Hematopoietic multipotent progenitor cell treated with erythropoietin and hydrocortisone succinate and interleukin-3 and kit ligand, for 6 days (in vitro differentiated cells): ENCODE measurements at places on chromosomes 2 and 18.

- no peak for DNase-seq
Measured at GRCh38 chr2:239153806-239154591, 246.8 kb downstream of the HDAC4 start.

DNA sequence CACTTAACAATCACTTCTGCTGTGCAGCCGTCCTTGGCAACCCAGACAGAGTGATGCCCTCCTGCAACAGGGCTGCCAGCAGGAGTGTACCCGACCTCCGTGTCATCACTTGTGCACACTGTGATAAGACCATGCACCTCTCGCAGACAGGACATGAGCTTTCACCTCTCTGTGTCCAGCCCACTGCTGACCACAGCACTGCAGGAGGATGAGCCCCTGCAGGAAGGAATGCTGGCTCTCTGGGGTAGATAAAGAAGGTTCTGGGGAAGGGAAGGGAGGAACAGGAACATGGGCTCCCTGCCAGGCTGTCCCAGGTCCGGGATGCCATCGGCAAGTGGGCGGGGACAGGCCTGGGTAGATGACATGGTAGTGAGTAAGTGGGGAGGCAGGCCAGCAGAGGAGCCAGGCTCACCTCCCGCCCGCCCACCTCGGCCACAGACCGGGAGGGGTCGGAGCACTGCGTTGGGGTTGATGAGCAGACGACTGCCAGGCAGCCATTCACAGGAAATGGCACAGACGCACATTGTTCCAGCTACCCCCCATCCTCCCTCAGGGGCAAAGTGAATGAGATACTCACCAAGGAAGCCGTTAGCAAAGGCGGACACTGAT, 18.6 kb upstream of the COL6A3 start:
- DNase-seq: no peak

DNA sequence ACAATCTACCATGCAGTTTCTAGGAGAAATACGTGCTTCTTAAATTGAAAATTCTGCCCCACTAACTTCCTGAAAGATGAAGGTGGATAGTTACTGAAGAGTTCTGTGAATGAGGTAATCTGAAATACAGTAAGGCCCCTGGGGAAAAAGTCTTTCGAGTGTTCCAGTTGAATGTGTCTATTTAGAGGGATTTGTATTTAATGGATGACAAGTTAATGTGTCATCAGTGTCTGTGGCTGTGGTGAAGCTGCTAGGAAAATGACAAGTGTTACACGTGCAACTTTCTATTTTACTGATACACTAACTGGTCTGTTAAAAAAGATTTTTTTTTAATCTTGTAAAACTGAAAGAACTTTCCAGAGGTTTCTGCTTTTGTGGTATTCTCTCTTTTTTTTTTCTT, 384.6 kb downstream of the STK39 start:
- DNase-seq: no peak

DNA sequence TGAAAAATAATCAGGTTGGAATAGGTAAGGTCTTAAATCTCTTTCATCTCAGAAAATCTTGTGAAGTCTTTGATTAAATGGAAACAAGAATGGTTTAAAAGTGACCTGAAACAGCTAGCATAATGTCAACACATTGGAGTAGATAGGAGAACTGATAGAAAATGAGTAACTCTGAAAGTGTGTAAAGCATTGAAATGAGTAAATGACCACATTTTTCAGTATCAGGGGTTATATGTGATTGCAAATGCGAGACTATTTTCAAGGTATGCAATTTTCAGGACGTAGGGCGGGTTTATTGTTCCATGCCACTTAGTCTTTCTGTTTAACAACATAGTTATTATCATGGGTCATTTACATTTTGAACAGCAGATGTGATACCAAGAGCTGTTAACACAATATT, 1383.2 kb downstream of the LRP1B start:
- no peak for DNase-seq

DNA sequence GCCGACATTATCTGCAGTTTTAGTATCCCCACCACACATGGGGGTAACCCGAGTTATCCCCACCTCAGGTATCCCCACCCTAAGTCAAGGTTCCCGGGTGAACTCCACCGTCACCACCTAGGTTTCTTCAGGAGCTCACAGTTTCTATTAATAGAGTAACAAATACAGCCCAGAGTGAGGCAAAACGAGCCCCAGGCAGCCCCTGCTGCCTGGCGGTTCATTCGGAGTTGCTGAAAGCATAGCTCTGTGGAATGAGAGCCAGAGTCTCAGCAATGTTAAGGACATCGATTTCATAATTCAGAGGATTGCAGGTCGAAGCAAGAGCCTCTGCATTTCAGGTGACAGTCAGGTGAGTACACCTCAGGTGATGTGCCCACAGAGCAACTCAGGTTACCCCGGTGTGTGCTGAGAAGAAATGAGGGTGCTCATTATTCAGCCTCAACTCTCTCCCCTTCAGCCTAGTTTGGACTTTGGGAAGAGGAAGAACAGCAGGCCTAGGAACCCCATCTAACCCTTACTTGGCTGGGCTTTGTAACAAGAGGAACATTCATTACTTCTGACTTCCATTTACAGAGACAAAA, 10.7 kb downstream of the SATB2 start:
- no peak for DNase-seq

DNA sequence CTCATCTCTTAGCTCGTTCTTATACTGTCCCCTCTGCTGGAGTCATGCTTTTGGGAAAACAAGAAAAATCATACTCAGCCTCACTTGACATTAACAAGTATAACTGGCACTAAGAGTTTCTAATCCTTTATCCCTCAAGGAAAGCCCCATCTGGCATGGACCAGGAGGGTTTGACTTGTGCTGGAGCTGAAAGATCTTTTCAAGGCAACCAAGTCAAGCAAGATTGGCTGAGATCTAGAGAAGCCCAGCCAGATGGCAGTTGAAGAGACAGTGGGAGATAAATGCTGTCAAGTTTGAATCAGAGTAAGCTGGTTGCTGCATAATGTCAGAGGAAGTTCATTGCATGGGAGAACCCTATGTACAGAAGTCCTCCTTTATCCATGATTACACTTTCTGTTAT, 336.5 kb upstream of the LRP1B start:
- DNase-seq: no peak

GRCh38 chr18:43396266-43396665, 119.0 kb upstream of the SYT4 start:
- DNase-seq: peak; percentile 13

DNA sequence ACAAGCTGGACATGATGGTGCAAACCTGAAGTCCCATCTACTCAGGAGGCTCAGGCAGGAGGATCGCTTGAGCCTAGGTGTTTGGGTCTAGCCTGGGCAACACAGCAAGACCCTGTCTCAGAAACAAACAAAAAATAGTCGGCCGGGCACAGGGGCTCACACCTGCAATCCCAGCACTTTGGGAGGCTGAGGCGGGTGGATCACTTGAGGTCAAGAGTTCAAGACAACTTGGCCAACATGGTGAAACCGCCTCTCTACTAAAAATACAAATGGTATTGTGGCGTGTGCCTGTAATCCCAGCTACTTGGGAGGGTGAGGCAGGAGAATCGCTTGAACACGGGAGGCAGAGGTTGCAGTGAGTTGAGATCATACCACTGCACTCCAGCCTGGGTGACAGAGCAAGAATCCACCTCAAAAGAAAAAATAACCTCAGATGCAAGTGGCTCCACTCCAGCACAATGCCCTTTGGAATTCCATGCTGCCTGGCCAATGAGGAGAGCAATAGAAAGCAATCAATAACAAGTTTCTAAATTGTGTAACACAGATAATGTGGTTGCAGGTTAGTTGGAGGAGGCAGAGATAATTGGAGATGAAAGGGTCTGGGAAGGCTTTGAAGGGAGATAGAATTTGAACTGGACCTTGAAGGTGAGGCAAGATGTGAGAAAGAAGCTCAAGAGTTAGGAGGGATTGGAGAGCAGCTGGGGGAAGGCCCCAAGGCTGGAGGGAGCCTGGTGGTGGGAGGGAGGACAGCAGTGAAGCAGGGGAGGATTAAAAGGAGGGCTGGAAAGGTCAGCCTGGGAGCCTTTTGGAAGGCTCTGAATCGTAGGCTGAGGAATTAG, 6.0 kb downstream of the TTC31 start:
- DNase-seq: no peak

DNA sequence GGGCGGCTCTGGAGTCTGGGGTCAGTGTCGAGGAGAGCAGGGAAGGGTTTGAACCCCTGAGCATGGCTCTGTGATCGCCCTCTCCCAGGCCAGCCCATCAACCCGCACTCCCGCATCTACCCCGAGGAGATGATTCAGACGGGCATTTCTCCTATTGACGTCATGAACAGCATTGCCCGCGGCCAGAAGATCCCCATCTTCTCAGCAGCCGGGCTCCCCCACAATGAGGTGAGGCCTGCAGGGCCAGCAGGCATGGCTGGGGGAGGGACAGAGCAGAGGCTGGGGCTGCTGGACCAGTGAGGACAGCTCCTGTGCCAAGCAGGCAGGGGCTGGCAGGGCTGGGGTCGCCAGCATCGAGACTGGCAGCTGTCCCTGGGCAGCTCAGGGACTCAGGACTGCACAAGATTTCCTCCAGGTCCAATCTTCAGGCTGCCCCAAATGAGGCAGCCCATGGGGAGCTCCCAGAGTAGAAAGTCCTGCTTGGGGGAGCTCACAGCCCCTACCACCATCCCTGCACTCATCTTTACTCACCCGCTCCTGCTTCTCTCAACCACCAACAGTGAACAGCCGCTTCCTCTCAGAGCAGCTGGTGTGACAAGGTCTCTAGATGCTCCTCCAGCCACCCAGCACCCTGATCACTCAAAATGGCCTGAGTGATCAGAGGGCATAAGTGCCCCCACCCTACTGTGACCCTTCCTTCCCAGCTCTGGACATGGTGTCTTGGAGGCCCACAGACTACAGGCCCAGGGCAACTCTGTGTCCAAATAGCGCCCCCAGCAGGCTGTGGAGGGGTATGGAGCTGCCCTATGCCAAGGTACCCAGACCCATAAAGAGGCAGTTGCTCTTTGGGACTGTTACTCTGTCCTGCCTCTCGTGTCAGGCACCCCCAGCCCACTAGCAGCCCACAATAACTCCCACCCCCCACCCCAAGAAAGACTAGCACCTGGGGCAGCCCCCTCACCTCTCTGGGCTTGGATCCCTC, 18.3 kb upstream of the ANKRD53 start:
- DNase-seq: no peak

GRCh38 chr2:236088368-236089057, 79.7 kb downstream of the GBX2 start:
- DNase-seq: no peak

- DNase-seq: peak; percentile 85
Measured at GRCh38 chr2:187499941-187500532, 52.0 kb upstream of the CALCRL start.

GRCh38 chr2:201353116-201353515, 4.0 kb downstream of the FLACC1 start:
- no peak for DNase-seq

GRCh38 chr2:241310917-241311566, 4.4 kb downstream of the HDLBP start:
- DNase-seq: no peak

GRCh38 chr2:161983866-161984265, 90.1 kb downstream of the DPP4 start:
- no peak for DNase-seq

GRCh38 chr2:12717191-12718014, 667 bp downstream of the TRIB2 start:
- DNase-seq: peak; percentile 74

DNA sequence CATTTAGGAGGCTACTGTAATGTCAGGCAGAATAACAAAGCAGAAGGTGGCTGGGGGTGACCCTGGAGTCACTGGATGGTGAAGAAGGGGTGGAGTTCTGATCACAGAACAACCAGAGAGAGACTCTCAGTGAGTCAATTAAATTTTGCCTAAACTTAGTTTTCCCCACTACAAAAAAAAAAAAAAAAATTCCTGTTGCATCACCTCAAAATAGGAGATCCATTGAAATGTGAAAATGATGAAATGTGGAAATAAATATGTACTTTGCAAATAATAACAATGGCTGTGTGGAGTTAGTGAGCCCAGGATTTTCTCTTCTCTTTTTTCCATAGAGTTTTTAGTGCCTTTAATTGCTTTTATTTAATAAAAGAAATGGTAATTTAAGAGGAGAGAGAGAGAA, 165.5 kb downstream of the GFPT1 start:
- no peak for DNase-seq

DNA sequence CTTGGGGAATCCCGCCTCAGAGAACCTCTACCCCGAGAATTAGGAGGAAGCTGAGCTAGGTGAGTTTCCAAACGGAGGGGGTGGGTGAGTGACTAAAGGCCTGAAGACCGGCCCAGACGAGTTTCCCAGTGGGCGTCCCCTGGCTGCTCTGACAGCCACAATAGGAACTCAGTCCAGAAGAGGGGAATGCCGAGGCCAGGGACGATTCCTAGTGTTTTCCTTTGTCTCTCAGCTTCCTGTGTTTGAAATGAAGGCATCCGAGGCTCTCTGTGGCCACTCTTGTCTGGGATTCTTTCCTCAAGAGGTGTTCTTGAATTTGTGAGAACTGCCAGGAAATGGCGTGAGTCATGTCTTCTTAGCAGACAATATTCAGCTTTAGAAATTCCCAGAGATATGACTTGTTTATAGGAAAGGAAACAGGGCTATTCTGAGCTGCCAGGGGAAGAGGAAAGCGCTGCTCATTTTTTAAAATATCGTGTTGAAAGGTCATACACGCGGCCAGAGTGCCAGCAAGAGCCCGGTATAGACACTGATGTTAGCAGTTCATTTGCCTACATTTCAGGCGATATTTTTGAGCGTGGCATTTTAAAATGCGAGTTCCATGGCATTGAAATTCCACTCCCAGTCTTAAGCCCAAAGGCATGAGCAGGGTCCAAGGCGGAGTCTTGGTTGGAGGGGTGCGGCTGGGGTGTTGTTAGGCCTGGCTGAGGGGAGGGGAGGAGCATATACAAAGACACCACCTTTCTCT, 169.1 kb upstream of the KLF7 start:
- DNase-seq: no peak

- peak; percentile 88 for DNase-seq
Measured at GRCh38 chr2:12005886-12006681, 259.7 kb downstream of the LPIN1 start.

DNA sequence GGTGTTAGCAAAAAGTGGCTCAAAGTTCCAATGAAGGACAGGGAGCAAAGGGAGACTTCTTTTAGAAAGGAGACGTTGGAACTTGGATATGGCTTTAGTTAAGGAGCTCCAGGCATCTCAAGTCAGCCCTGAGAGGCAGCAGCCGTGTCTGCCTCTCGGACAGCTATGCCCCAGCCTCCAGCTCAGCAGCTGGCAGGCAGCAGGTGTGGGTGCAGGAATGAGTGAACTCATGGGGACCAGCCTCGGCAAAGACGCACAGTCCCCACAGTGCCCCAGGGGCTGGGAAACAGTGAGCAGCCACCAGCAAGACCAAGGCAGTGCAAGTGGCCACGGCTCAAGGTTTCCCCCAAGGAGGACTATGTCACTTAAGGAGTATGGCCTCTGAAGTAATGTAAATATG, 1.6 kb upstream of the LRRFIP1 start:
- DNase-seq: no peak

GRCh38 chr2:113206251-113206650, 32.5 kb downstream of the PSD4 start:
- no peak for DNase-seq

DNA sequence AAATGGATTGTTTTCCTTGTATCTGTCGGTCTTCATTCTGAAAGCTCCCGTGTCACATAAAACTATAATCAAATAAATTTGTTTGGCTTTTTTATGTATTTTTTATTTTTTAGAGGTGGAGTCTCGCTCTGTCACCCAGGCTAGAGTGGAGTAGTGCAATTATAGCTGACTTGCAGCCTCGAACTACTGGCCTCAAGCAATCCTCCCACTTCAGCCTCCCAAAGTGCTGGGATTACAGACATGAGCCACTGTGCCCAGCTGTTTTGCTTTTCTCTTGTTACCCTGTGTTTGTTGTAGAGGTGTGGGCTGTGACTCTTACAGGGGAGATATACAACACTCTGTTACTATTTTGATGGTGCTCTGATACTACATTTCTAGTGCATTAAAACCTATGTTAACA, 2.2 kb downstream of the GALM start:
- DNase-seq: no peak

- no peak for DNase-seq
Measured at GRCh38 chr2:236827997-236828396, 257.7 kb upstream of the COPS8 start.
